Uterine smooth muscle cell (primary cell): ENCODE measurements at places on chromosomes 4 and X. TPM values are rescaled to one million over a fixed set of nuclear protein-coding genes. Genes with fewer than 3 reads are reported as not detected.

GUCY1A1 gene
- 0.11 and 0.25 TPM in 2 replicates for total RNA-seq

ACE2 gene
- total RNA-seq, result not detected in 2 replicates

HTR2C gene
- under 0.01 TPM in 1 of 2 replicates, not detected in the other for total RNA-seq

GLRA3 gene
- under 0.01 TPM in 1 of 2 replicates, not detected in the other for total RNA-seq

CLDN34 gene
- total RNA-seq, result not detected in 2 replicates

CCKAR gene
- 0.25 TPM in 1 of 2 replicates, not detected in the other for total RNA-seq

NMU gene
- total RNA-seq, result 1.3 TPM in 1 of 2 replicates, not detected in the other

VGLL1 gene
- total RNA-seq, result not detected in 2 replicates

BMP3 gene
- under 0.01 TPM in 2 replicates for total RNA-seq

PORCN gene
- total RNA-seq, result 4.3 and 5.2 TPM in 2 replicates

CXorf65 gene
- total RNA-seq, result not detected in 2 replicates

AR gene
- total RNA-seq, result 9.4 and 16.6 TPM in 2 replicates

EFHC2 gene
- total RNA-seq, result 0.44 and 0.50 TPM in 2 replicates

ZBTB49 gene
- total RNA-seq, result 4.1 and 7.0 TPM in 2 replicates

TBC1D14 gene
- total RNA-seq, result 45.3 and 57.4 TPM in 2 replicates

FAM156B gene
- 17.2 and 18.8 TPM in 2 replicates for total RNA-seq

L1CAM gene
- 2.7 and 5.5 TPM in 2 replicates for total RNA-seq

PDE5A gene
- total RNA-seq, result 38.1 and 106 TPM in 2 replicates

RPGR gene
- total RNA-seq, result 7.6 and 17.3 TPM in 2 replicates
